ENCODE measurements at places on chromosomes 5 and 9.
A peak's percentile ranks its signal among the peaks of the same experiment; 100 is the strongest.

GRCh38 chr5:157252711-157253465, 13.0 kb upstream of the CYFIP2 start:
- DNase-seq = peak; percentile 41

DNA sequence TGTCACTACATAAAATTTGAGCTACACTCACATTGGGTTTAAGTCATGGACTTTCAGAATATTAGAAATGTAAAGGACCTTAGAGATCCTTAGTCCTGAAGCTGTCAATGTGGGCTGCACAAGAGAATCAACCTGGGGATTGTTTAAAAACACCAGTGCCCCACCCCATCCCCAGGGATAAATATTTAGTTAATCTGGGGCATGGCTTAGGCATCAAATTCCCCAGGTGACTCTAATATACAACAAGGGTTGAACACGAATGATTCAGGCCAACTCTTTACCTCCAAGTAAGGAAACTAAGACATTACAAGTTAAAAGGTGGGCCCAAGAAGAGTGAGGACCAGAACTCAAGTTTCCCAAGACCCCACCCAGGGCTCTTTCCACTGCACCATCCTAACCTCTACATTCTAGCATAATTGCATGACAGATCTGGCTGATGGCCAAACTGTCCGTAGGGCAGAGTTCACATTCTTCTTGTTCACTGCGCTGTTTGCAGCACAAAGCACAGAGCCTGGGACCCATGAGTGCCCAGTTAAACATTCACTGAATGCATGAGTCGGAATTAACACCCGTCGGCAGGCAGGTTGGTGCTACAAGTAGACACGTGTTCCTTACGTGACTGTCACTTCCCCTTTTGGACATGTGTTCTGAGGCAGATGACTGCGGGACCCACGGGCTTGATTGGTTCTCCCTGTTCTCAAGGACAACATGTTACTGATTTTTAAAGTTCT, 25.2 kb downstream of the CYFIP2 start:
- no peak for DNase-seq

- no peak for DNase-seq
Observed at GRCh38 chr9:11749396-11749795, 943.8 kb upstream of the TYRP1 start.

GRCh38 chr5:77413049-77413448, 79.1 kb downstream of the WDR41 start:
- DNase-seq = no peak

DNA sequence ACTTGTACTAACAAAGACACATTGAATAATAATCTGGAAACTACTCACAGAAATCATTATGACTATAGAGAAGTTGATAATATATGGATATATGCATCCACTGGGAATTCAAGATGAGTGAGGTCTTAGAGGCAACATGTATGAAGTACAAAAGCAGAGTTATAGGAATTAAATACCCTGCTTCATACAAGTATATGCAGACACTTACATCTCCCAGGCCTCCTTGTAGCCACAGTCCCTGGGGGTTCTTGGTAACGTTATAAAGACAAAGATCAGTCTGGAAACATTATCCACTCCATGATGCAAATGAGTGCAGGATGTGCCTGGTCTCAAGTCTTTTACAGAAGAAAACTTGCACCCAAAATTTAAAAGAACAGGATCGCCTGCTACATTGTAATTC, 92.4 kb upstream of the ANXA1 start:
- no peak for DNase-seq

GRCh38 chr5:179601871-179602625, 21.4 kb downstream of the HNRNPH1 start:
- no peak for DNase-seq

GRCh38 chr9:131273856-131274673, 2.2 kb downstream of the FAM78A start:
- DNase-seq = no peak

- DNase-seq = no peak
Observed at GRCh38 chr9:13568405-13568804, 288.9 kb upstream of the MPDZ start.

DNA sequence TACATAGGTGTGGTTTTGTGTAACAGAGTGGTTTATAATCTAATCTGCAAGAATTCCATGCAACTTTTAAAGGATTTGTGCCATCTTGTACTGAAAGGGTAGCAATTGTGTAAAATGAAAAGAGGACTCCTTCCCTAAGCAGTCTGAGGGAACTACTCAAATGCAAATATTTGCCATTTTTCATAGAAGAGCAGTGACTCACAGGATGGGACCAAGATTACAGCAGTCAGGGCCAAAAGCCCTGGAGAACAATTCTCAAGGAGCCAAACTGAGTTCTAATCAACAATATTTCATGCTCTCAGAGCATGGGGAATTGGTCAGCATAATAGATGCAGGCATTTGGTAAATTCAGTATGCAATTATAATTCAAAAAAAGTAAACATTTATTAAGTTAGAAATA, 495.8 kb downstream of the CHSY3 start:
- DNase-seq = no peak

- no peak for DNase-seq
Observed at GRCh38 chr9:112241491-112241890, 66.4 kb upstream of the SUSD1 start.

- DNase-seq = no peak
Observed at GRCh38 chr5:93044859-93045666, 536.0 kb downstream of the NR2F1-AS1 start.

- no peak for DNase-seq
Observed at GRCh38 chr5:175131432-175131831, 312.6 kb downstream of the DRD1 start.

DNA sequence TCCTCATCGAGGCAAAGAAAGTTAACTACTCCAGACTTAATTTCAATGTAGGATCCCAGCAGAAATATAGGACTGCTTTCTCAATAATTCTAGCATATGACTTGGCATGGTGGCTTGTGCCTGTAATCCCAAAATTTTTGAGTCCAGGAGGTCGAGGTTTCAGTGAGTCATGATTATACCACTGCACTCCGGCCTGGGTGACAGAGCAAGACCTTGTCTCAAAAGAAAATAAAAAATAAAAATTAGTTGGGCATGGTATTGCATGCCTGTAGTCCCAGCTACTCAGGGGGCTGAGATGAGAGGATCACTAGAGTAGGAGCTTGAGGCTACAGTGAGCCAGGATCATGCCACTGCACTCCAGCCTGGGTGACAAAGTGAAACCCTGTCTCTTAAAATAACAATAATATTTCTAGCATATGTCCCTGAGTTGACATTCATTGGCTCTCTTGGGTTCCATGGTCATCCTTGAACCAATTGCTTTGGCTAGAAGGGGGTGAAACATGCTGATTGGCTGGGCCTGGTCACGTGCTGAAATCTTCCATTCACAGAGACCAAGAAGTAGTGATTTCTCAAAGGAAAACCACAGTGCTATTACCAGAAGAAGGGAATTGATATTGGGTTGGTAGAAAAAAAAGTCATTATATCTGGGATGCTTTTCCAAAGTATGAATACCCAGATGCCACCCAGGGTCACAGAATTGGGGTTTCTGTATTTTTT, 31.6 kb upstream of the GARNL3 start:
- no peak for DNase-seq

- no peak for DNase-seq
Observed at GRCh38 chr5:32687499-32687831, 23.7 kb upstream of the NPR3 start.

DNA sequence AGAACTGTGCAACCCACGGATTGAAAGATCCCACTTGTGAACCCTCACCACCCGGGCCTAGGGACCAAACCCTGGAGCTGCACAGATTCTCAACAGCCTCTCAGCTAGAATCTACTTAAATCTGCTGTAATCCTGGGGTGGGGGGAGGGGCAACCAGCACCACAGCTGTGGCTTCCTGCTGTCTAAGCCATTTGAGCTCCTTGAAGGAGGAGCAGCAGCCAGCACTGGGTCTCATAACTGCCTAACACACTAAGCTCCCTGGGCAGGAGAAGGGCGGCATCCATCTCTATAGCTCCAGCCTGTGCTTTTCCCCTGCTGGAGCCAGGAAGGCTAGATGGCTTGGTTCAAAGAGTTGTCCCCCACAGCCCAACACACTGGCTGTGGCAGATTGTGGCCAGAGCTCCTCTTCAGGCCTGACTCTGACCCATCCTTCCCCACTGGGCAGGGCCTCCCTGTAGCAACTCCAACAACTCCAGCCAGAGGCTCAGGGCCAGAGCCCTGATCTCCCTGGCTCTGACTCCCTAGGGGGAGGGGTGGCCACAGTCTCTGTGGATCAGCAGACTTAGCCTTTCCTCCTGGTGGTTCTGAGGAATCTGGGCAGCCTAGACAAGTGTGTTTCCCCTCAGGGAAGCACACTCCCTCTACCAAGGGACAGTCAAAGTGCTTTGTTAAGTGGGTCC, 72.0 kb upstream of the C9orf72 start:
- no peak for DNase-seq

DNA sequence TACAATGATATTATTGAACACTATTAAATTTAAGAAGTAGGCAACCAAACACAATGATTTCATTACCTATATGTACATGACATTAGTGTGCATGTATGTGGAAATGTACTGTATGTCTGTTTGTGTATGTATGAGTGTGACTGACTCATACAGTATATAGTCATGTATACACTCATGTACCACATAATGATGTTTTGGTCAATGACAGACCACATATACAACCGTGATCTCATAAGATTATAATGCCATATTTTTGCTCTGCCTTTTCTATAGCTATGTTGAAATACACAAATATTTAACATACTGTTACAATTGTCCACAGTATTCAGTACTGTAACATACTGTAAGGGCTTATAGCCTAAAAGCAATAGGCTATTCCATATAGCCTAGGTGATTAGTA, 19.7 kb downstream of the SVEP1 start:
- no peak for DNase-seq

GRCh38 chr5:103224894-103225246, 33.7 kb upstream of the MACIR start:
- no peak for DNase-seq

- no peak for DNase-seq
Observed at GRCh38 chr5:141477044-141477575, 1.3 kb downstream of the PCDHGC3 start.

DNA sequence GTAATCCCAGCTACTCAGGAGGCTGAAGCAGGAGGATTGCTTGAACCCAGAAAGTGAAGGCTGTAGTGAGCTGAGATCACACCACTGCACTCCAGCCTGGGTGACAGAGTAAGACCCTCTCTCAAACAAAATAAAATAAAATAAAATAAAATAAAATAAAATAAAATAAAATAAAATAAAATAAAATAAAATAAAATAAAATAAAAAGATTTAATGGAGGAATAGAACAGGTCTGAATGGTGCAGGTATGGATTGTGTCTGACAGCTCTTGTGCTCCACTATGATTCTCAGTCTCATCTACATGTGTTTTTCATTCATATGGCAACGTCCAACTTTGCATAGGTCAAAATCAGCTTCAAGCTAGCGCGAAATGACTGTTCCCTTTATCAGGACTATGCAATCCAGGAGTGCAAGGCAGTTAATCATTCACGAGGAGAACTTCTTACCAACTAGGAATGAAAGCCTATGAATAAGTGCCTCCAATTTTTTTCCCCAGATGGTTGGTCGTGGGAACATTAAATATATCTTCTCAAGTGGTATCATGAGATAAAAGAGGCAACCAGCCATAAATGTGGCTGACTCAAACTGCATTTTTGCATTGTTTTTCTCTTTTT, 1392.3 kb upstream of the CDH9 start:
- DNase-seq = no peak

GRCh38 chr9:123105490-123105889, 72.0 kb downstream of the GPR21 start:
- DNase-seq = no peak

DNA sequence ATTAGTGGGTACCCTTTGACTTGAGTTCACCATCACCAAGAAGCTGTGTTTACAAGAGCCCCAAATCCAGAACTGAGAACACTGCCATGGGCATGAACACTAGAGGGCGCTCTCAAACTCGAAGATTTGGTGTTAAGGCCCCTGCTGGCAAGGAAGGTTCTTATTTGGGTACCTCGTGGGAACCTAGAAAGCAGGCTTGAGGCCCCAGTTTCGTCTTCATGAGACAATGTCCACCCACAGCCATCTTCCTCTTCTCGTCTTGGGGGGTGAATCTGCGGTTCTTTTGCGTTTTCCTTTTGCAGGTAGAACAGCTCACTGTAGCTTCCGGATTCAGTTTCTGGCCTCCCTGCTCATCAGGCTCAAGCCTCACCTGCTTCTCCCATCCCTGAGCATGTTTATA, 184.0 kb downstream of the SEMA5A start:
- DNase-seq = peak; percentile 15

DNA sequence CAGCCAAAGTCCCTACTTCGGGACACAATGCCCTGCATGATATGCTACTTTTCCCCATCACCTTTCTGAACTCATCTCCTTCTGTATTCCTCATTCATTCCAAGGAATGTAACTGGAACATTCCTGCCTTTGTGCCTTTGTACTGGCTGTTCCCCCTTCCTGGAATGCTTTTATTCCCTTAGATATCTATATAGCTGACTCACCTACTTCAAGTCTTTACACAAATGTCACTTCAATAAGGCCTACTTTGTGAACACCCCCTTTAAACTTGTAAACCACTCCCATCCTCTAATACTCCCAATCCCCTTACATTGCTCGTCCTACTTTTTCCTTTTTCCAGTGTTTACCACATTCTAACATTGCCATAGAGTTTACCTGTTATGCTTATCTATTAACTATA, 2.4 kb downstream of the NOL6 start:
- no peak for DNase-seq
